ENCODE measurements at places on chromosomes 7 and 10.

- no peak for DNase-seq
Observed at GRCh38 chr10:30178356-30178964, 119.1 kb upstream of the JCAD start.

DNA sequence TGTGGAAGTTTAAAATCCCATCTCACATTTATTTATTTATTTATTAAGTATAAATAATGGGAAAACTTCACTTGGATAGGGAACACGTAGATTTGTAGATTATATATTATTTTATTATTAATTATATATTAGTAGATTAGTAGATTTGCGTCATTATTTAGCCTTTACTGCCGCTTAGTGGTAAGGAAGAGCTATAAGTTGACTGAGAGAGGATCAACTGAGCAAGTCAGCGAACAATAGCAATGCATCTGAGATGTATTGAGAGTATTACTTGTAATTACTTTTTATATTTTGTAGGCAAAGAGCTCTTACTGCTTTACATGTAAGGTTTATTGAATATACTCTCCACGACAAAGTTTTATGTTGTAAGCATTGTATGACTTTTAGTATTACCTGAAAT is 244.5 kb upstream of the ANKRD30A start:
- DNase-seq: no peak

DNA sequence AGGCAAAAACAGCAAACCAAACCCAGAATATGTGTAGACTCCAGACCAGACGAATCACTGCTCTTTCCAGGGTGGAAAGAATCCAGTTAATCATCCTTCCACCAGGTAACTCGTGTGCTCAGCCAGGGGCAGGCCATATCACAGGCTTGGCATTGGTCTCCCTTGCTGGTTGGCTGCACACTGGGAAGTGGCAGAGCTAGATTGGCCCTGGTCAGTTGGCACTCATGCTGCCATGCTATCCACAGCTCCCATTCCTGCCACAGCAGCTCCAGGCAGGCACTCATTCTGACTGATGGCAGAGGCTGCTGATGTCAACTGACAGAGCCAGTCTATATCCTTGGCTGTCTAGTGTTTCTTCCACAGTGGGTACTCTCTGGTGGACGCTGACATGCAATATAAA is 9.7 kb upstream of the GDF10 start:
- no peak for DNase-seq

- no peak for DNase-seq
Observed at GRCh38 chr10:84581976-84582375, 253.6 kb downstream of the CCSER2 start.

- DNase-seq: no peak
Observed at GRCh38 chr7:30630986-30631385, 36.3 kb downstream of the GARS1 start.

DNA sequence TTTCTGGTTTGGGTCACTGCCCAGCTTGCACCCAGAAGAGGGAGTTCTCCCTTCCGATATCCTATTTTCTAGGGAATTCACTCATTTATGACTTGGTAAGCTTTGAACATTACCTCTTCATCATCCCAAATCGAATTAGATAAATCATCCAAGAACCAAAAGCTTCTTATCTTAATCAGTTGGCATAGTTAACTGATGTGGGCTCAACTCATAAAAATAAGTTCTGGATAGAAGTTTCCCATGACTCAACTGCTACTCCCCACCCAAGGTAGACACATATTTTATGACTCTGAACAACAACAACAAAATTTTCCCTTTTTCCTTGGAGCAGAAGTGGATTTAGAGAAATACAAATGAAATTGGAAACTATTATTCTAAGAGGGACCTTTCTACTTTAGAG is 102.9 kb upstream of the CCDC6 start:
- DNase-seq: no peak

- DNase-seq: no peak
Observed at GRCh38 chr7:95690367-95690947, 81.9 kb upstream of the DYNC1I1 start.

DNA sequence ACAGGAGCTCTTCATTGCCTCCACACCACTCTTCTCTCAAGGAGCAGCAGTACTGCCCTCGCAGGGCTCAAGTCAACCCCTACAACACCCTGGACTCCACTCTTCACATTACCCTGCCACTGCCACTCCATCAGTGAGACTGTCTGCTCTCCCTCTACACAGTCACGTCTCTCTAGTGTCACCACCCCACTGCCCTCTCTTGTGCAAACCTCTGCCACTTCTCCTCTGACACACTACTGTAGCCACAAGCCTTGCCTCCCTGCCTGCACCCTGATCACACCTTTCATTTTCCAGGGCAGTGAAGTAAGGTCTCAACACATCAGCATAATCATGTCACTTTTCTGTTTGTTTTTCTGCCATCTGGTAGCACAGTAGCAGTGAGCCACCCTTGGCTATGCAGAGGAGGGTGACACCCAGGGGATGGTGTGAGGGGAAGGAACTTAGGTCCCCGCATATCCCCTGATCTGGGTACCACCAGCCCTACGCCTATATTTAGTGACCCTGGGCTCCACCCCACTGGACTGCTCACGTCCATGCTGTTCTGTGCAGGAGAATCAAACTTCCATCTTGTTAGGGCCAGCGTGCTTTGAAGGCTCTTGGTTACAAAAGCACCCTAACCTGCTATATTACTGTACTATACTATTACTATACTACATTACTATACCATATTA is 1.6 kb downstream of the C10orf143 start:
- no peak for DNase-seq

GRCh38 chr10:3783316-3783681 is 1.7 kb downstream of the KLF6 start:
- DNase-seq: peak; percentile 65

GRCh38 chr7:12888717-12889116 is 201.3 kb downstream of the ARL4A start:
- no peak for DNase-seq

- DNase-seq: no peak
Observed at GRCh38 chr7:31100871-31101270, 48.8 kb downstream of the ADCYAP1R1 start.

GRCh38 chr7:123351516-123352505 is 152.0 kb upstream of the SLC13A1 start:
- DNase-seq: no peak

GRCh38 chr10:80617807-80618206 is 80.1 kb downstream of the SH2D4B start:
- no peak for DNase-seq

DNA sequence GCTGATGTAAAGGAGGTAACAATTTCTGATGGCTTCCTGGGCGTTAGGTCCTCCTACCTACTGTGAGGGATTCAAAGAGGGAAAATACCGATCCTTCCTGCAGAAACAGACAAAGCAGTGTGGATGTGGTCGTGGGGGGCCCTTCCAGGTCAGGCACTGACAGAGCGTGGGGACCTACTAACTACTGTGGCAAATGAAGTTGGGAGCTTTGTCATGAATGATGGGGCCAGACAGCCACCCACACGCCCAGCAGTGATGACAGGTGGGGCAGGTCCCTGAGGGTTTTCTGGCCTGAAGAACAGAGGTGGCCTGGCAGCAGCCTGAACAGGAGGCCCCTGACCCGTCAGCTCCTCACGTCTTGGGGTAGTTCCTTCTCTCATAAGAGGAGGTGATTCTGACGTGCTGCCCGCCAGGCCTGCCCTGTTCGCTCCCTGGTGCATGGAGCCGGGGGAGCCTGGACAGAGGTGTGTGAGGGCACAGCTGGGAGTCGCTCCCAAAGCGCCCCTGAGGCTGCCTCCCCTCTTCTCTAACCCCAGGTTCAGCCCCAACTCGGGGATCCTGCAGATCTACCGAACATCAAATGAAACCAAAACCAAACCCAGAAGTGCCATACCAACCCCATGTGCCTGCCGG is 4.2 kb downstream of the ATP6V0E2 start:
- no peak for DNase-seq

GRCh38 chr10:34717429-34717828 is 97.7 kb downstream of the PARD3 start:
- DNase-seq: no peak

- no peak for DNase-seq
Observed at GRCh38 chr7:77887567-77887966, 89.0 kb downstream of the PHTF2 start.

DNA sequence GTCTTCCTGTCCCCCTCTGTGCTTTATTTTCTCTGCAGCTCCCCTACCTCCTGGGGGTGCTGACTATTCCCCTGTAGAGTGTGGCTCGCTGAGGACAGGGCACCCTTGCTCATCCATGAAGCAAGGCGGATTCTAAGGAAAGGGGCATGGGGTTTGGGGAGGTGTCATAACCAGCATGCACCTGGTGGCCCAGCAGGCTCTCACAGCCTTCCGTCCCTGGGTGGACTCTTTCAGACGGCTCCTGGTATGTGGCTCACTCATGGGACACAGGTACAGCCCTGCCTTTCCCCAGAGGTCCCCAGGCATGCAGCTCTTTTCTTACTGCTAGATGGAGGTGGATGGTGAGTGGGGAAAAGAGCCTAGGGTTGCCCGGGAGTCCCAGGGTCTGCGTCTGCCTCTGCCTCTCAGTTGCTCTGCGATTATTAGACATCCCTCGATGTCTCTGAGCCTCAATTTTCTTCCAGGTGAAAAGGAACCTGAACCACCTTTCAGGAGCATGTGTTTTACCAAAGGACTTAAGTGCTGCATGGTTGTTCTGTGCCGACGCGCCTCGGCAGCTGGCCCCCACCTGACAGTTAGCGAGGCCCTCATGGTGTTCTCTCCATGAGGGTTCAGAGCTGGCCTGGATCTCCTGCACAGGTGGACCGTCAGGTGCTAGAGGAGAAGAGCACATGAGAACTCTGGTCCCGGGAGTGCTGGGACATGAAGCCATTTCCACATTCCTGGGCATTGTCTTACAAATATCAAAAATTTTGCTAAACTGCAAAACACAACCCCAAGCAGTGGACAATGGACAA is 172.5 kb upstream of the SHH start:
- no peak for DNase-seq

- peak; percentile 38 for DNase-seq
Observed at GRCh38 chr10:4656576-4657194, 169.3 kb upstream of the AKR1E2 start.

- no peak for DNase-seq
Observed at GRCh38 chr10:13779748-13780147, 193.0 kb downstream of the PRPF18 start.

GRCh38 chr10:89206402-89207180 is 526 bp downstream of the CH25H start:
- DNase-seq: peak; percentile 3

- no peak for DNase-seq
Observed at GRCh38 chr10:127943336-127943910, 36.5 kb downstream of the PTPRE start.

DNA sequence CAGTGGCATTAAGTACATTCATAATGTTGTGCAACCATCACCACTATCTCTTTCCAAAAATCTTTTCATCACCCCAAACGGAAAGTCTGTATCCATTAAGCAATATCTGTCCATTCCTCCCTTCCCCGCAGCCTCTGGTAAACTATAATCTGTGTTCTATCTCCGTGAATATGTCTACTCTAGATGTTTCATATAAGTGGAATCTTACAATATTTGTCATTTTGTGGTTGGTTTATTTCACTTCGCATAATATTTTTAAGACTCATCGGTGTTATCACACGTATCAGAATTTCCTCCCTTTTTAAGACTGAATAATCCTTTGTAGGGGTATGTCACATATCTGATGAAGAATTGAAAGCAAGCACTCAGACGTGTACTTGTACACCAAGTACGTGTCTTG is 86.0 kb upstream of the FGFR2 start:
- DNase-seq: no peak

GRCh38 chr7:18590744-18591340 is 95.3 kb downstream of the HDAC9 start:
- no peak for DNase-seq

DNA sequence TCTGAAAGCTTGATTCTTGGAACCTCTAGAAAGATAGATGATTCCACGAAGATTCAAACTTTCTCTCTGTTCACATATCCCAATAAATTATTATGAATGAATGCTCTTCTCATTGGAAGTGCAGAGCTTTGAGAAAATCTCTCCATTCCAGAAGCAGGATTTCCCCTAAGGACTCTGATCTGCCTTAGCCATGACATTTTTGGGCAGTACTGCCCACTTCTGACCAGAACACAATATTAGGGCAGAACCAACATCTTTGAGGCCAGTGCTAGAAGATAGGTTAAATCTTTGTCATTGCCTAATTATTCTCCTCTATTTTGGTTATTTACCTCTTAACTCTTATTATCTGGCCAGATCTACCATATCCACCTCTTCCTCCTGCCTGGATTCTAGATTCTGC is 49.9 kb downstream of the ARMC3 start:
- no peak for DNase-seq

- no peak for DNase-seq
Observed at GRCh38 chr10:29555091-29555745, 79.6 kb downstream of the SVIL start.

GRCh38 chr7:129386506-129386905 is 47.7 kb upstream of the STRIP2 start:
- no peak for DNase-seq

DNA sequence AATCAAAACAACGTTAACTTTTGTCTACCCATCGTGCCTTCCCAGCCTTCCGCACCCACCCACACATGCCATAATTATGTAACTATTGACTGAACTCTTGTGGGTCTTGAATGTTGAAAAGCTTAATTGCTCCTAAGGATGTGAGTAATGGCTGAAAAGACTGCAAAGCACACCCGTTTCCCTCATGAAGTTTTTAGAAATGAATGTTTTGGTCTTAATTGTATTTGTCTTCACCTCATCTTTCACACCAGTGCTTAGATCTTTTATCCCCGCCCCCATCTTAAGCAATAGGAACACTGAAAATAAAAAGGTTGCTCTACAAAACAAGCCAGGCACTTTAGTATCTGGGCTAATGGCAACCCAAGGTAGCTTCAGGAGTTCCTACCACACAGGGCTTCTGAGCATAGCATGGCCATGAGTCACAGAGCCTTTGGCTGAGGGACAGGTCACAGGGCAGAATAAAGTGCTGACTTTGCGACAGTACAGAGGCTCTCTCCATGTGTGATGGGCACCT is 690.5 kb downstream of the PARD3 start:
- DNase-seq: no peak

DNA sequence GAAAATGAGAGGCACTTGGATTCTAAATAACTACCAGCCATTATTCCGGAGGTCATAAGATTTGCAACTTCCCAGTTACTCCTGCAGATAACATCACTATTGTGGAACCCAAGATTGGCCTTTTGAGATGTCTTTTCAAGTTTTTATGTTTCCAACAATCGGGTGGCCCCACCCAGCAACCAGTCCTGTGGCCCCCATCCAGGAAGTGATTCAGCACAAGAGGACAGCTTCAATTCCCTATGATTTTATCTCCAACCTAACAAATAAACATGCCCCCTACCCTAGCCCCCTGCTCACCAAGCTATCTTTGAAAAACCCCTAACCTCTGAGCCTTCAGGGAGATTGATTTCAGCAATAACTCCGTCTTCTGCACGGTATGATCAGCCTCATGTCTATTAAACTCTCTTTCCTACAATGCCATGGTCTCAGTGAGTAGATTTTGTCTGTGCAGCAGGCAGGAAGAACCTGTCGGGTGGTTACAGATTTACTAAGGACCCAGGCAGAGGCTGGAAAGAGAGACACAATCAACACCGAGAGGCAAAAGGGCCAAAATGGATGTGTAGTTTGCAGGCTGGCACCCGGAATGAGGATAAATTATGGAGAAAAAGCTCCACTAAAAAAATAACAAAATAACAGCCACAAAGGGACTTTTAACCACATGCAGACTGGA is 83.9 kb upstream of the UNC5B start:
- no peak for DNase-seq
